ENCODE measurements at places on chromosomes 12 and 14. TPM values are rescaled to one million over a fixed set of nuclear protein-coding genes. Genes with fewer than 3 reads are reported as not detected.
A peak's percentile ranks its signal among the peaks of the same experiment; 100 is the strongest.

The PRR4 gene
- not detected for total RNA-seq

- DNase-seq: peak; percentile 79
These were observed 57.0 kb downstream of the NCOR2 start for GRCh38 chr12:124510301-124510970.

GRCh38 chr14:56608689-56609088 lies 29.1 kb downstream of the TMEM260 start:
- DNase-seq: no peak

DNA sequence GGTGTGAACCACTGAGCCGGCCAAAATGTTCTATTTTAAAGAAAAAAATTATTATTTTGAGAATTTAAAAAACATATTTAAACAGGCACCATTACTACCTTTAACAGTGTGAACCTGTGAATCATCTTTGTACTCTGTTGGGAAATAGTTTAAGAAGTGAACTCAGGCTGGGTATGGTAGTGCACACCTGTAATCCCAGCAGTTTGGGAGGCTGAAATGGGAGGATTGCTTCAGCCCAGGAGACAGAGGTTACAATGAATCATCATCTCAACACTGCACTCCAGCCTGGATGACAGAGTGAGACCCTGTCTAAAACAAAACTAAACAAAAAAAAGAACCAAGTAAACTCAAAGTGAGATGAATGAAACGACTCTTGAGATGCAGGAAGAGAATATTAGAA lies 3.1 kb upstream of the WDR89 start:
- DNase-seq: no peak

DNA sequence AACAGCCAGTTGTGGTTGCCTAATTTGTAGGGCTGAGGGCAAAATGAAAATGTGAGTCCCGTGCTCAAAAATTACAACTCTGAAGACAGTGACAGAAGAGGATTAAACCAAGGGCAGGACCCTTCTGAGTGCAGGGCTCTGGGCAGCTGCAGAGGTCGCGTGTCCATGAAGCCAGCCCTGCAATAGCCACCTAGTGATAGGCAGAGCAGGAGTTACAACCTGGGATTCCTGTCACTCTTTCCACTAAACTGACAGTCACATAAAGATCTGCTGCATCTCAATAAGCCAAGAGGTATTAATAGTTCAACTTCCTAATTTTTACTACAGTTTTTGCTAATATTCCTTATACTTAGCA lies 94.1 kb downstream of the SLC2A13 start:
- no peak for DNase-seq

DNA sequence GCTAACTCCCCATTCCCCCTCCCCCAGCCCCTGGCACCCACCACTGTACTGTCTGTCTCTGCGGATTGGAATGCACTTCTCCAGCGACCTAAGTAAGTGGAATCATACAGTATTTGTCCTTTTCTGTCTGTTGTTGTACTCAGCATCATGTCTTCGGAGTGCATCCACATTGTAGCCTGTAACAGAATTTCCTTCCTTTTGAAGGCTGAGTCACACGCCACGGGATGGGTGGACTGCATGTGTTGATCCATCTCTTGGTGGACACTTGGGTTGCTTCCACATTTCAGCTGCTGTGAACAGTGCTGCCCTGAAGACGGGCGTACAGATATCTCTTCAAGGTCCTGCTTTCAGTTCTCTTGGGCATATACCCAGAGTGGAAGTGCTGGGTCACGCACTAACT lies 34.4 kb downstream of the DDX51 start:
- no peak for DNase-seq

- no peak for DNase-seq
These were observed 12.6 kb downstream of the RASSF8 start for GRCh38 chr12:25970916-25971653.

The TOGARAM1 gene
- total RNA-seq: 6.3 TPM

DNA sequence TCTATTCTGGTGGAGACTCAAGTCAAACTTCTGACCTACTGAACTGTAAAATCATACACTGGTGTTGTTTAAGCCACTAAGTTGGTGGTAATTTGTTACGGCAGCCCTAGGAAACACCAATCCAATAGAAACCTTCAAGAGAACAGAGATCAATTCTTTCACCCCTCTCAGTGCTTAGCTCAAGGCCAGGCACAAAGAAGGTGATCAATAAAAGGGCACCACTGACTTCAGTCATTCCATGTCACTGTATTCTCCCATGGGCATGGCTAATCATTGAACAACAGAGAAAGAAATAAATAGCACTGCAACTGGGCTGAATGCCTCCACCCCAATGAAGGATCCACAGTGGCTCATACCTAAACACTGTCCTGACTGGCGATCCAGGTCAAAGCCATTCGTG lies 7.3 kb downstream of the FBLN5 start:
- DNase-seq: no peak

The ST8SIA1 gene
- 2.5 TPM for total RNA-seq

GRCh38 chr12:5123921-5124320 lies 80.2 kb downstream of the KCNA5 start:
- DNase-seq: no peak

DNA sequence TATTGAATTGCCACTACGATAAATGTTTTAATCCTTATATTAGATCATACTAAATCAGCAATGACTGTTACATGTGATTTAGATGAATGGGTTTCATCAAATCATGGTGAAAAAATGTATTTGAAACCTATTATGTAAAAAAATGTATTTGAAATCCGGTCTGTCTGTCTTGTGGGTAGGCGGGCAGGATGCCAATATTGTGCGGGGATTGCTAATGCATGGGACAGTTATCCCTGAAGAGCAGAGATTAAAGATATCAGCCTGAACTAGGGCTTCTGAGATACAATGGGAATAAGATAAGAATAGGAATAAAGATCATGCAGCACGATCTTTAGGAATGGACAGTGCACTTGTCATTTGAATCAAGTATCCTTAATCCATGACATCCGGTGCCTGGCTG lies 134.0 kb downstream of the PRKCH start:
- DNase-seq: no peak

GRCh38 chr12:30963709-30964564 lies 37.4 kb downstream of the TSPAN11 start:
- no peak for DNase-seq

GRCh38 chr14:94042433-94043091 lies 16.4 kb downstream of the OTUB2 start:
- no peak for DNase-seq

DNA sequence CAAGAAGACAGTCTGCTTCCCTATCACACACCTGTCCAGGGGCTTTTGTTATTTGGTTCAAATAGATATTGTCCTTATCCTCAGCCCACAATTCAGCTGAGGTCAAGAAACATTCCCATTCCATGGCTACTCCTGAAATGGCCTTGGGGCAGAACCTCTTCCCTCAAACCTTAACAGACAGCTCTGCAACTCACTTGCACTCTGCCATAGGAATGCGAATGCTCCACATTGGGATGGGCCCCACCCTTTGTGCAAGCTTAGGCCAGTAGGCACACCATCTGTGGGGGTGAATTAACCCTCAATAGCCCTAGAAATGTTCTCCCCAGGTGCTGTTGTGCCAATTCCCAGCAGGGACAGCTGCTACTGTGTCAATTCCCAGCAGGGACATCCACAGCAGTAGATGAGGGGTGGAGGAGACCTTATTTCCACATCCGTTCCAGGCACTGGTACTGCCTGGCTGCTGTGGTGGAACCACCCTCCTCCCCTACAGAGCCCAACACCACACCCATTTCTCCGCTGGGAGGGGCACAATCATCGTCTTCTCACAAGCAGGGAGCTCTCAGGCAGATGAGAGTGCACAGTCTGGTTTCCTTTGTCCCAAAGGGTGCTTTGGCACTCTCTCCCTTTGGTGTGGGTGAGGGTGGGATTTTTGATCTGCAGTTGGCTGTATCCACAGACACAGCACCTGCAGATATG lies 42.3 kb upstream of the GLIPR1 start:
- DNase-seq: no peak

GRCh38 chr14:100173353-100173752 lies 13.9 kb upstream of the DEGS2 start:
- no peak for DNase-seq

The OAS1 gene
- 2.7 TPM for total RNA-seq

GRCh38 chr12:5656836-5657235 lies 224.9 kb downstream of the NTF3 start:
- no peak for DNase-seq

The TMPRSS12 gene
- total RNA-seq: not detected

GRCh38 chr12:99670635-99671034 lies 23.1 kb downstream of the GARIN6 start:
- DNase-seq: no peak

DNA sequence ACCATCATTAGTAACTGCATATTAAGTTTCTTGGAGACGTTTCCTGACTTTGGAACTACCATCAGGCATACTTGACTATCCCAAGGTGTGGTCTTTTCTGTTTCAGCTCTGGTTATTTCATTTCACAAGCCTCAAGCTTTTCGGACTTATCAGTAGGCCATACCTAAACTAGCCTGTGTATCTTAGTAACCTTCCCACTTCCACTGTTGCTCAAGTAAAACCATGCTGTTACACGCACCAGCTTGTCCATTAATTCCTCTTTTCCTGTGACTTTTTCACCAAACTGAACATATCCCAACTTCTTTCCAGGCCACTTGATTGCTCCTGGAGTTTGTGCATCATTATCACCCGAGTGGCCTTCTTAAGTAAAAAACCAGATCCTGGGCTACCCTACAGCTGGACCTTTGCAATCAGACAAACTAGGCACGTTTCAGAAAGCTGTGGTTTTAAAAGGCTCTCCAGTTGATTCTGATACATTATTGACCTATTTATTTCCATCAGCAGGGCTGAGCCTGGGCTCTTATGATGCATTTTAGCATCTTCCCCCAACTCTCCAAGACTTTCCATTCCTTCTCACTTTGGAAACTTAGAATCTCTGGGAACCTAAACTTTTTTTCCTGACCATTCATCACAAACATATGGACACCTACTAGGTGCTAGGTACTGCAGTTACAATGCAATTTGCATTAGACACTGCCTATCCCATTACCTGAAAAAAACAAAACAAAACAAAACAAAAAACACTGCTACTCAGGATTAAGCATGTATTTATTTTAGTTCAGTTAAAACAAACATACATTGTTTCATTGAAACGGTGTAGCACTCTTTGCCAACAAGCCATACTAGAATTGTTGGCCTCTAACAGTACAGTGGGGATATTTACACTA lies 14.9 kb downstream of the SLC38A2 start:
- DNase-seq: no peak

GRCh38 chr12:47017041-47017713 lies 62.2 kb upstream of the PCED1B start:
- no peak for DNase-seq

- DNase-seq: no peak
These were observed 41.1 kb downstream of the ACSM4 start for GRCh38 chr12:7344833-7345606.

GRCh38 chr14:31792726-31793125 lies 231.5 kb downstream of the NUBPL start:
- DNase-seq: no peak

The SERPINA9 gene
- total RNA-seq: not detected

The POTEG gene
- not detected for total RNA-seq

DNA sequence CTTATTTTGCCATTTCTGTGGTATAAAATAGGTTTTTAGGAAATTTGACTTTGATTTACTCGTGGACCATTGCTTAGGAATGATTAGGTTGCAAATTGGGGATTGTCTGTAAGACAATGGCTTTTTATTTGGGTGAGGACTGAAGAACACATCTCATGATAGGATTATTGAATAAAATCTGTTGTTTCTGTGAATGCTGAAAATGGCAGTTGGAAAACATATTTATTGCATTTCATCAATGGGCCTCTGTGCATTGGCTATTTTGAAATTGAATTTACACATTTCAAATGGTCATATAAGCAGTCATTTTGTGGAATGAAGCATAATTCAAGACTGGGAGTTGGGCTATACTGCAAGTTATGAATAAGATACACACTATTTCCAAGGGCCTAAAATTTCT lies 46.0 kb downstream of the FGD4 start:
- DNase-seq: no peak

The LMNTD1 gene
- total RNA-seq: not detected

GRCh38 chr12:58803908-58804307 lies 116.4 kb downstream of the LRIG3 start:
- DNase-seq: peak; percentile 1

The CEBPE gene
- total RNA-seq: not detected

- DNase-seq: no peak
These were observed 20.4 kb downstream of the NR1H4 start for GRCh38 chr12:100494026-100494425.

- DNase-seq: no peak
These were observed 41.5 kb downstream of the KIF21A start for GRCh38 chr12:39401459-39401858.

- DNase-seq: no peak
These were observed 102.9 kb downstream of the CCER1 start for GRCh38 chr12:90851800-90852718.

- no peak for DNase-seq
These were observed 85.5 kb upstream of the PTPRB start for GRCh38 chr12:70722584-70723343.

The GRIP1 gene
- 0.46 TPM for total RNA-seq

DNA sequence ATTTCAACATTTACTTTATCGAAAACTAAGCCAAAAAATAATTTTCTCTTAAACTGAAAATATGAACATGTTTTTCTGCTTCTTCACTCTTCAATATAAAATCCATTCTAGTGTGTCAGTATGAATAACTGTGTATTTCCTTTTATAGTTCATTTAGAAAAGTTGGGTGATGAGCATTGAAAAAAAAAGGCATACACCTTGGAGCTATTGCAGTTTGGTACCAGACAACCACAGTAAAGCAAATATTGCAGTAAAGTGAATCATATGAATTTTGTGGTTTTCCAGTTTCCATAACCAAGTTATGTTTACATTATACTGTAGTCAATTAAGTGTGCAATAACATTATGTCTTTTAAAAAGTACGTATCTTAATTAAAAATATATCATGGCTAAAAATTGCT lies 195.0 kb upstream of the FOXG1 start:
- no peak for DNase-seq

DNA sequence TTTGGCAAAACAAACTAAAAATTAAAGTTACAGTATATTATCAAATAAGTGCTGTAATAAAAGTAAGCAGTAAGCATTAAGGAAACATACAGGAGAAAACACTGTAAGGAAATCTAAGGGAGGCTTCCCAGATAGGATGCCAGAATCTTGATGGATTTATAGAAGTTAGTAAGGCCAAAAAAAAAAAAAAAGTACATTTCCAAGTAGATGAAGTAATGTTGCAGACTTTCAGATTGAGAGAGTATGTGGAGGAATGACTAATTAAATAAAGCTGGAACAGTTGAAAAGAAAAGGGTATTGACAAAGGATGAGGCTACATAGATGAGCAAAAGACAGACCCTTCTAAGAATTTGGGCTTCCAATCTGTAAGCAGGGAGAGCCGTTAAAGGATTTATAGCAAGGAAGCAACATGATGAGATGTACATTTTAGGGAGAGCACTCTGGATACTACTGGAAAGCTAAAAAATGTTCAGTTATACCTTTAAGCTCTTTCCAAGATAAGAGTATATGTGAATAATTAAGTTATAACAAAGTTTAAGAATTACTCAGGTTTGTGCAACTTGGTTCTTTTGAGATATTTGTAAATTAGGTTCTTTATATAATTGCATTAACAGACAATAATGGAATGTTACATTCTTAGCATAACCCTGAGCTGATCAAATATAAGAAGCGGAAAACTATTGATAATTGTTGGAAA lies 87.5 kb upstream of the MON2 start:
- DNase-seq: no peak

GRCh38 chr12:86721713-86722397 lies 465.7 kb upstream of the MGAT4C start:
- DNase-seq: no peak
